ENCODE measurements at places on chromosomes 6 and 20.

GRCh38 chr6:144340541-144341371 lies 55.6 kb downstream of the UTRN start:
- no peak for DNase-seq

DNA sequence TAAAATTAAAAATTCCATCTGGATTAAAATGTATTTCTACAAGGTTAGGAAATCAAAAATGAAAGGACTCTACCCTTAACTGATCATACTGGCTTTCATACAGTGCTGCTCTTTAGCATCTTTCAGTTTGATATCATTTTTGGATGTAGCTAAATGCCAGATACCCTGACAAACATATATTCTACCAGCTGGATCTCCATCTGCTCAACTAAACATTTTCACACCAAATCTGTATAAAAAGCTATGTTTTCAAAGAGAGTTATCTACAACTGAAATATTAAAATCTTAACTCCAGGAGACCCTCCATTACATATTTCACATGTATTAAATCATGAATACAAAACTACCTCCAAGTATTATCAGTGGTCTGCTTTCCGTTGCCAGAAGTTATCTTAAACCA lies 95.7 kb downstream of the EPHA7 start:
- DNase-seq = no peak

GRCh38 chr20:22430154-22430745 lies 154.1 kb downstream of the FOXA2 start:
- DNase-seq = peak; percentile 73

DNA sequence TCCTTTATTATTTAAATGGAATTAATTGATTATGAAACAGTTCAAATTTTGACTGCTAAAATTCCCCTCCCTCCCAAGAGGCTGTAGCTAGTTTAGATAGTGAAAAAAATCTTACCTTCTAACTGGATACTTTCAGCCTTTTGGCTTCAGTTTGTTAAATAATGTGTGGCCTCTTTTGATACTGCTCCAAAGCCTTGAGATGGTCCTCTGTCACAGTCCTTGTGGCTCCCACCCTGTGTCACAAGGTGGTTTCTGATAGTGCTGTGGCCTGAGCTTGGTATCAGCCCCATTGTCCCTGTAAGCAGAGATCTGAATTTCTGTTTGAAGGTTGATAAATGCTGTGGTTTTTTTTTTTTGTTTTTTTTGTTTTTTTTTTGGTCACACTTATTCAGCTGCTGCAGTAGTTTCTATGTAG lies 20.8 kb downstream of the PANK2 start:
- DNase-seq = no peak

GRCh38 chr6:123805921-123806320 lies 2.3 kb downstream of the NKAIN2 start:
- DNase-seq = no peak

DNA sequence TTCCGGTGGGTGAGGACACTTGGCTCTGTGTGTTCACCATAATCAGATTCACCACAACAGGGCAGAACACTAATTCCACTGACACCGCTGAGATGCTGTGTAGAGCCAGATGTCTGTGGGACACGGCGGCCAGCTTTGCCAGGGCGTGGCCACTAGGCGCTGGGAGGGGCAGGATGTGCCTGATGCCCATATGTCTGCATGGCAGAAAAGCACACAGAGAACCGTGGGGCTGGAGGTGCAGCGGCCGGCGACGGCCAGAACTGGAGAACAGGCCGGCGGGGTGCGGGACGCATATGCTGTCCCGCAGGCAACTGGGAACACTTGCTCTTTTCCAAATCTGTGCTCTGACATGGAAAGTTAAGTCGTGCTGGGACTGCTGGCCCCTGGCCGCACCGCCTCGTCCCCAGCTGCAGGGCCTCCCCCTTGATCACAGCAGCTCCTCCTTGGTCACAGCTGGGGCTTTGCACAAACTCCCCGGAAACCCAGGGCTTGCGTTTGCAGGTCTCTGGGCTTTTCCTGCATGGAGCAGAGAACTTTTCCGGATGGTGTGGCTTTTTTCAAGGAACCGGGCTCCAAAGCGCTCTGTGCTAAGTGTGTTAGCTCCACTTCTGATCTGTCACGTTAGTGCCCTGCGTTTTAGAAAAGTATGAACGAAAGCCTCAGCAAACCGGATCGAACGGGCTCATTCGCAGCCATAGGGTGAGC lies 31.1 kb downstream of the NTSR1 start:
- no peak for DNase-seq

DNA sequence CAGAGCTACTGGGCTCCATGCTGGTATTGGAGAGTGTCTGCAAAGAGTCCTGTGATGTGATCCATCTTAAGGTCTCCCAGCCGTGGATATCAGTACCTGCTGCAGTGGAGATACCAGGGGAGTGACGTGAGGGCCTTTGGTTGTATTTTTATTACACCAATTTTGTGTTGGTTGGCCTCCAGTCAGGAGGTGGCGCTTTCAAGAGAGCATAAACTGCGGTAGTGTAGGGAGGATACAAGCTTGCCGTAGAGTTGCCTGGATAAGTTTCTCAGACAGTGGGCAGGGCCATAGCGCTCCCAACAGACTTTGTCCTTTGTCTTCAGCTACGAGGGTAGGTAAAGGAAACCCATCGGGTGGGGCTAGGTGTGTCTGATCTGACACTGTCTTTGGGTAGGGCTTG lies 113.0 kb upstream of the CEP162 start:
- DNase-seq = no peak

DNA sequence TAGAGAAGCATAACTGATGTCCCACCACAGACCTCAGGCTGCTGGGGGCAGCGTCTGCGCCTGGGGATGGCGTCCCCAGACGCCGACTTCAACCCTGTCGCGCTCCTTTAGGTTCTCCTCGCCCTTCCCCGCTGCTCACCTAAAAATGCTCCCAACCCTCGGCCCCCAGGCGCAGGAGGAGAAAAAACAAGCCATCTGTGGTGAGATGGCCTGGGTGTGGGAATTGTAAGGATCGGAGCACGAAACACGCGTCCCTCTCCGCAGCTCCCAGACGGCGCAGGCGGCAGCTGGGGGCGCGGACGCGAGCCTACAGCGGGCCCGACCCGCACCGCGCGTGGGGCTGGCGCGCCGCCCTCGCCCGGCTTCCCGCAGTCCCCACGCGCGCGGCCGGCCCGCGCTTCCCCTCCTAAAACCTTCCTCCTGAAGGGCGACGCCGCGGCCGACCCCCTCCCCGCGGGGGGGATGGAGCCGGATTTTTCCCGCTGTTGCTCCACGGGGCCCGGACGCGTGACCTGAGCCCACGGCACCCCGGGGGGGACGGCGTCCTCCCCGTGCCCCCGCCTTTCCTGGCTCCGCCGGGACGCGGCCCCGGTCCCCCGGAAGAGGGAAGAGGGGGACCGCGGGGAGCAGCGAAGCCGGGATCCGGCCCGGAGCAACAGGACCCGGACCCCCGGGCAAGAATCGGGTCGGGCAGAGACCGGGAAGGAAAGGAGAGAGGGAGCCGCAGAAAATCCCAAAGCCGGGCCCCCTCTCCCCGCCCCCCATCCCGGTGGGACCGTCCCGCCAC lies 611 bp downstream of the EPB41L2 start:
- DNase-seq = peak; percentile 57

DNA sequence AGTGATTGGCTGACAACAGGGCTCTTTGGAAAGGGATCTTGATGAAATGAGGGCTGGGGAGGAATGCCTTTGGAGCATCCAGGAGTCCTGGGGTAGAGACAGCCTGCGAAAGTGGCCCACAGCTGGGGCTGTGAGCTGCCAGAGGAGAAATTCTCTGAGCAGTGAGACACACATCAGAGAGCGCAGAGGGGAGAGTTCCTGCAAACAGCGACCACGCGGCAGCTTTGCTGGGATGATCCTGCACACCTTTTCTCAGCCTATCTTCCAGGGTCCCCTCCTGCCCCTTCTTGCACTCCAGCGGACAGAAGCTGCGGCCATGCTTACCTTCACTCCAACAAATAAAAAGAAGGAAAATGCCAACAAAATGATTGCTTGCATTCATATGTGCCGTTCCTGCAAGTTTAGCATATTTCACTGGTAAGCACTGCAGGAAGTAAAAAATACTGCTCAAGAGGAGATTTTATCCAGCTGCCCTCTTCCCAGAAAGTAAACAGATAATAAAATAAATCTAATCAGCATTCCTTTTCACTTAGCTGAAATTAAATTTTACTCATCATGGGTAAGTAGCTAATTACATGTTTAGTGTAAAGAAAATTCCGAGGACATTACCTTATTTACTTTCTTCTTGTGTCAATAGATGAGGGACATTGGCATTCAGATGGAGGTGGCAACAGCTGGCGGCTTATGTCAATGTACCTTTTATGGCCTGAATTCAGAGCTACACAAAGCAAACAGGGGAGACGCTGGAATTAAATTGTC lies 339.9 kb upstream of the ARID1B start:
- no peak for DNase-seq

GRCh38 chr6:26270486-26270861 lies 94.5 kb upstream of the BTN3A2 start:
- DNase-seq = no peak

DNA sequence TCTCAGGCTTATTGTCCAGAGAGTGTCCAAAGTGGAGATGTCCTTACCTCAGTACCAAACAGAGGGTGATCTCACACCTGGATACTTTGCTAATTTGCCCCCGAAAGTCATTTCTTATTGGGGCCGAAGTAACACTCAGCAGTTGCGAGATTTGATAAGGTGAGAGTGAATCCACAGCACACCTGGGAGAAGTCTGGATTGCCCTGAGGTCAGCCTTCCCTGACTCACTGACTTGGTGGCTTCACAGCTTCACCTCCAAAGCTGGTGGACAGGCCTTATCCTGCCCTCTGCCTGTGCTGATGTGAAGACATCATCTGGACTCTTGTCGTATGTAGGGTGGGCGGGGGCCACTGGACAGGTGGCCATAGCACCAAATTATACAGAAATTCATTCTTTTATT lies 101.9 kb upstream of the ARMC2 start:
- DNase-seq = no peak

GRCh38 chr6:162371121-162371520 lies 356.4 kb downstream of the PRKN start:
- no peak for DNase-seq

DNA sequence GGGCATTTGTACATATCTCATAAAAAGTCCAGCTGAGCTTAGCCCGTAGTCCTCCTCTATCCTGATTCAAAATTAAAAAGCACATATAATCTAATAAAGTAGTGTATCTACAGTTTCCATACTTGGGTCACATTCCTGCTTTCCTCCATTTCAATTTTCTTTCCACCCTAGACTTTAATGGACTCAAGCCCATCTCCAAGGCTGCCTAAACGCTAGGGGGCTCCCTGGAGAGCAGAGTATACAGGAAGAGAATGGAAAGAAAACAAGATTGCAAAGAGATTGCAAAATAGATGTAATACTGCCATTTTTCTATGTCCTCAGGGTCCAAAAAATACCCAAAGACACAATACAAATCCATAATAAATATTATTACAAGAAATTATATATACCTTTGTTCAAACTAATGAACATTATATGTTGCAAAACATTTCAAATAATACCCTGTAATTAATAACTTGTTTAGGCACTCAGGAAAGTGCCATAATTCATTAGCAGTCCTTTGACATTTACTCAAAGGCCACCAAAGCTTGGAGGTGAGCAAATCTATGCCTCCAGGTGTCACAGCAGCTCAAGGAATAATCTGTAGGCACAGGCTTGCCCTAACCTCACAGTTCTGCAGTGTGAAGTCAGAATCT lies 2.4 kb upstream of the MCM3 start:
- DNase-seq = peak; percentile 76

DNA sequence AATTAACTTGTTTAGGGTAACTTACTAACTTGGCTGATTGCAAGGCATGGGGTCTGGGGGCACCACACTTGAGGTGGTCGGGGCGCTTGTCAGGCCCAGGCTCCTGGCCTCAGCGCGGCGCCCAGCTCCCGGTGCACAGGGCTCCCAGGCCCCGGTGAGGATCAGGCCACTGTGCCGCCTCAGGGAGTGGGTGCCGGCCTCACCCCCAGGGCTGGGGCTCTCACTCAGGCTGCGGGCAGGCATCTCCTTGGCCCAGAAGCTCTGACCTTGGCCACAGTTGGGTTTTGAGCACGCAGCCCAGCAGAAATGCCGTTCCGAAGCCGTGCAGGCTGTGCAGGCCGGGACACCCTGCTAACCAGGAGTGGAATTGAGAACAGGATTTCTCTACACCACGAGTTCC lies 37.8 kb upstream of the BHLHE23 start:
- no peak for DNase-seq

DNA sequence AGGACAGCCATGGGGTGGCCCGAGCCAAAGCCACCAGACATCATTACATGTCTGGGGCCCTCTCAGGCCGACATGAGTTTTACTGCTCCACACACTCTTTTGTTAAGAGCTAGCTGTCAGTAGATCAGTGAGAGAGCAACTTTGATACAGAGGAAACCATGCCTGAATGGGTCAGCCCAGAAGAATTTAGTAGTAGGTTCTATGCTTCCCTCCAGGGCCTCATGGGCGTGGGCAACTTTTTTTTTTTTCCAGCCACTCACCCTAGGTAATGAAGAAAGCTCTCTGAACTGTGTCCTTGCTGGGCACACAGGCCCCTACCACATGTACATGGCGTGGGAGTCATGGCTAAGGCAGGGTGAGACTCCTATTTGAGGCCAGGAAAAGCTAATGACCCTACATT lies 38.8 kb downstream of the HLA-F start:
- DNase-seq = no peak

DNA sequence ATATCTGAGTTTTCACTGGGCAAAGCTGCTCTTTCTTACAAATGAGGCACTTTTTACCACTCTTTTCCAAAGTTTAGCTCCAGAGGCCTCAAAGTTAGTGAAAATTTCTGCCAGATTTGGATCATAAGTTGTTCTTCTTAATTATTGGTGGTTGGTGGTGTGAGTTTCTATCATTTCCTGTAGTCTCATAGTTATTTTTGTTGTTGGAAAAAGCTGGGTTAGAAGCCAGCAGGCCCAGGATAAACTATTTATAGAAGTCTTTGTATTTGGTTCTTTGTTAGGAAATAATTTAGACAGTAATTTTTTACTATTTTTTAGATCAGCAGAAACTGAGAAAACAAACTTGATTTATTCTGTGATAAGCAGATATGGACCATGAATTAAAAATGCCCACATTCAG lies 10.6 kb downstream of the PFDN4 start:
- DNase-seq = no peak

GRCh38 chr6:163789199-163789810 lies 374.8 kb downstream of the QKI start:
- DNase-seq = no peak

All from SJSA1 (cell line).